ENCODE measurements at places on chromosomes 1 and 21.
A peak's percentile ranks its signal among the peaks of the same experiment; 100 is the strongest.

GRCh38 chr1:25566730-25567341, 23.4 kb downstream of the LDLRAP1 start:
- H3K36me3 ChIP-seq, result no peaks in the 10 kb centered on the region
- no peak overlapping the region for H3K4me3 ChIP-seq
- DNase-seq, result no peak
- H3K4me1 ChIP-seq, result peaks cover 9% of the 10 kb centered on the region

- no peak overlapping the region for H3K4me3 ChIP-seq
- no peaks in the 10 kb centered on the region for H3K27me3 ChIP-seq
- no peaks in the 10 kb centered on the region for H3K4me1 ChIP-seq
- H3K27ac ChIP-seq, result peak overlapping the region; percentile 15
- H3K36me3 ChIP-seq, result no peaks in the 10 kb centered on the region
These were observed 3.0 kb upstream of the CTSK start for GRCh38 chr1:150810958-150811659.

GRCh38 chr21:33856893-33857527, 58.6 kb downstream of the ATP5PO start:
- no peaks in the 10 kb centered on the region for H3K4me1 ChIP-seq
- no peak overlapping the region for H3K27ac ChIP-seq
- no peak for DNase-seq

DNA sequence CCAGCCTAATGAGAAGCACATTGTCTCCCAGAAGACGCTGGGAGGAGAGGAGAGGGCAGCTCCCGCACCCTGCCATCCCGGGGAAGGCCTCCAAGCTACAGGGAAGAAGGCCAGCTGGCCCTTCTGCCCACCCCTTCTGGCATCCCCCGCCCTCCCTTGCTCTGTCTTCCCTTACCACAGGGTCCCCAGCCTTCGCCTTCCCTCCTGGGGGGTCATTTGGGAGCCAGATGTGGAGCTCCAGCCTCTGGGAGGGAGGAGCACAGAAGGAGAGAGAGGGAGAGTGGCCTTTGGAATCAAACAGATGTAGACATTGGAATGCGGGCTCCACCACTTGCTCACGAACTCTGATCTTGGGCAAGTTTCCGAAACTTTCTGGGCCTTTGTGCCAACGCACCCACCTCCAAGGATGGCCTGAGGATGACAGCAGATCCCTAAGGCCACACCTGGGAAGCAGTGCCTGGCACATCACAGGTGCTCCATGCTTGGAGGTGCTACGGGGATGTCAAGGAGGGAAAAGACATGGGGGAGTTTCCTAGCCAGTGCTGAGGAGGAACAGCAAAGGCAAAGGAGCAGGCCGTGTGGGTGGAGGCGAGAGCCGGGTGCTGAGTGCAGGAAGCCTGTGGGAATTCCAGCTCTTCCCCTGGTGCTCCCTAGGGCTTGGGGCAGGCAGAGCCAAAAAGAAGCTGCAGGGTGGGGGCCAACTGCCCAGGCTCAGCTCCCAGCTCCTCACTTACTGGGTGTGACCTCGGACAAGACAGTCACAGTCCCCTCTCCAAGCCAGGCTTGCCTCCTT, 23.1 kb upstream of the RSPO1 start:
- H3K4me3 ChIP-seq, result no peak overlapping the region
- H3K27ac ChIP-seq, result no peak overlapping the region

GRCh38 chr1:169363046-169363730, 4.4 kb downstream of the NME7 start:
- H3K36me3 ChIP-seq, result no peaks in the 10 kb centered on the region
- no peaks in the 10 kb centered on the region for H3K4me1 ChIP-seq
- no peak overlapping the region for H3K4me3 ChIP-seq
- no peak for DNase-seq

- H3K27ac ChIP-seq, result no peak overlapping the region
- H3K27me3 ChIP-seq, result no peaks in the 10 kb centered on the region
- no peaks in the 10 kb centered on the region for H3K4me1 ChIP-seq
- no peaks in the 10 kb centered on the region for H3K36me3 ChIP-seq
- DNase-seq, result no peak
- H3K4me3 ChIP-seq, result no peak overlapping the region
These were observed 284.5 kb upstream of the USP25 start for GRCh38 chr21:15445327-15445726.

GRCh38 chr21:19608101-19608621, 1204.6 kb upstream of the TMPRSS15 start:
- no peaks in the 10 kb centered on the region for H3K36me3 ChIP-seq
- no peak overlapping the region for H3K27ac ChIP-seq
- H3K27me3 ChIP-seq, result no peaks in the 10 kb centered on the region

- no peaks in the 10 kb centered on the region for H3K36me3 ChIP-seq
- no peak overlapping the region for H3K4me3 ChIP-seq
- no peaks in the 10 kb centered on the region for H3K27me3 ChIP-seq
- peaks cover 3% of the 10 kb centered on the region for H3K4me1 ChIP-seq
- peak; percentile 73 for DNase-seq
These were observed 13.6 kb upstream of the TMPRSS2 start for GRCh38 chr21:41521489-41522027.

GRCh38 chr1:91750398-91750996, 135.5 kb downstream of the TGFBR3 start:
- peak overlapping the region; percentile 19 for H3K27ac ChIP-seq
- DNase-seq, result no peak
- H3K36me3 ChIP-seq, result no peaks in the 10 kb centered on the region
- H3K4me3 ChIP-seq, result no peak overlapping the region

DNA sequence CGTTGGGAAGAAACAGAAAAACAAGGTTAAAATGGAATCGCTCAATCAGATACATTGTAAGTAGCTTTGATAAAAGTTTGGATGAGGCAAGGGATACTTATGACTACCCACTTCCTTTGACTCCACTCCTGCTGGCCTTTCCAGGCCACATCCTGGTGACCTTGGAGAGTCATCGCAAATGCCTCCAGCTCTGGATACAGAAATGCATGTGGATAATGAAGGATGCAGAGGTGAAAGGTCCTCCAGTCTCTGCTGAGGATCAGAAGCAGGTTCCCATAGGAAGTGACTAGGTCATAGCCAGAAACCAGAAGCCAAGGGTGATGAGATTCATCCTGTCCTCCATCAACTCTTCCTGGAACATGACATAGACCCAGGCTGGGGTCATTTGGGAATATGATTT, 6.2 kb upstream of the CAMK1G start:
- H3K36me3 ChIP-seq, result no peaks in the 10 kb centered on the region
- H3K27ac ChIP-seq, result no peak overlapping the region
- no peaks in the 10 kb centered on the region for H3K27me3 ChIP-seq
- H3K4me3 ChIP-seq, result no peak overlapping the region
- DNase-seq, result no peak

DNA sequence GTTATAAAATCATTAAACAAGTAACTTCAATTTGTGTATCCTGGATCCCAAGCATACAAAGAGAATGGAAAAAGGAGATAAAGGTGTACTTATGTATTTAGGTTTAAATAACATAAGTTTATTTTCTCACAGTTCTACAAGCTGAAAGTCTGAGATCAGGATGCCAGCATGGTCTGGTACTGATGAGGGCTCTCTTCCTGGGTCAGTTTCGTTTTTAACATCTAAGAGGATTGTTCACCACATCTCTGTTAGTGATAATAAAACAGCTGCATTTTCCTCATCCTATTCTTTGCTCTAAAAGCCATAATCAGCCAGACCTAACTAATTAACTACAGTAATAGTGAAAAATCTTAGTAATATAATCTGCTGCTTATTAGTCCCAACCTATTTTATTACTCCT, 5.2 kb downstream of the EGLN1 start:
- H3K36me3 ChIP-seq, result no peaks in the 10 kb centered on the region
- no peak overlapping the region for H3K4me3 ChIP-seq
- H3K4me1 ChIP-seq, result peaks cover 11% of the 10 kb centered on the region
- no peak for DNase-seq
- no peak overlapping the region for H3K27ac ChIP-seq

GRCh38 chr21:34733852-34734251, 65.1 kb downstream of the CLIC6 start:
- no peak for DNase-seq
- H3K4me1 ChIP-seq, result no peaks in the 10 kb centered on the region
- no peaks in the 10 kb centered on the region for H3K27me3 ChIP-seq
- no peak overlapping the region for H3K4me3 ChIP-seq

GRCh38 chr1:219940707-219941106, 12.3 kb upstream of the SLC30A10 start:
- no peaks in the 10 kb centered on the region for H3K36me3 ChIP-seq
- H3K27ac ChIP-seq, result no peak overlapping the region
- H3K4me3 ChIP-seq, result no peak overlapping the region
- no peaks in the 10 kb centered on the region for H3K27me3 ChIP-seq

DNA sequence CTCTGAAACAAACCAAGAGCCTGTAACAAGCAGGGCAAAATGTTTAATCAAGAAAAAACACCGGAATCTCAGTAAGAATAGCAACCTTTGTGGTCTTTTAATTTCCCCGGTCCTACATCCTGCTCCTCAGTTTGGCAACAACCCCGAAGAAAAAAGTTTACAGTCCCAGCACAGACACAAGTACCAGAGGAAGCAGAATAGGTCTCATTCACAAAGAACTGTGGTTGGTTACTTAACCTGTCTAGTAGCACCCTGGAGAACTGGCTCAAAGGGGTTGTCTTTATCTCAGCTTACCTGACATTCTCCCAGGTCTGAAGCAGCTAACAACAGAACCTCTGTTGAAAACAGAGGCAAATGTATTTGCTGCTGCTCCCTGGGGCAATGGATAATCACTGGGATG, 399.3 kb downstream of the AJAP1 start:
- no peak overlapping the region for H3K27ac ChIP-seq
- no peak for DNase-seq
- no peaks in the 10 kb centered on the region for H3K27me3 ChIP-seq
- H3K4me1 ChIP-seq, result no peaks in the 10 kb centered on the region

- H3K36me3 ChIP-seq, result no peaks in the 10 kb centered on the region
- no peaks in the 10 kb centered on the region for H3K27me3 ChIP-seq
- peaks cover 15% of the 10 kb centered on the region for H3K4me1 ChIP-seq
- DNase-seq, result no peak
- peak overlapping the region; percentile 79 for H3K27ac ChIP-seq
These were observed 1.1 kb upstream of the NFIA start for GRCh38 chr1:61081144-61081685.

GRCh38 chr21:16455526-16455925, 725.7 kb downstream of the USP25 start:
- H3K4me3 ChIP-seq, result no peak overlapping the region
- H3K27me3 ChIP-seq, result no peaks in the 10 kb centered on the region
- H3K36me3 ChIP-seq, result no peaks in the 10 kb centered on the region
- H3K4me1 ChIP-seq, result no peaks in the 10 kb centered on the region
- H3K27ac ChIP-seq, result no peak overlapping the region

GRCh38 chr21:42427809-42428419, 24.2 kb downstream of the UBASH3A start:
- no peaks in the 10 kb centered on the region for H3K36me3 ChIP-seq
- no peak overlapping the region for H3K4me3 ChIP-seq
- H3K27me3 ChIP-seq, result no peaks in the 10 kb centered on the region
- H3K4me1 ChIP-seq, result no peaks in the 10 kb centered on the region
- no peak overlapping the region for H3K27ac ChIP-seq
- DNase-seq, result no peak

DNA sequence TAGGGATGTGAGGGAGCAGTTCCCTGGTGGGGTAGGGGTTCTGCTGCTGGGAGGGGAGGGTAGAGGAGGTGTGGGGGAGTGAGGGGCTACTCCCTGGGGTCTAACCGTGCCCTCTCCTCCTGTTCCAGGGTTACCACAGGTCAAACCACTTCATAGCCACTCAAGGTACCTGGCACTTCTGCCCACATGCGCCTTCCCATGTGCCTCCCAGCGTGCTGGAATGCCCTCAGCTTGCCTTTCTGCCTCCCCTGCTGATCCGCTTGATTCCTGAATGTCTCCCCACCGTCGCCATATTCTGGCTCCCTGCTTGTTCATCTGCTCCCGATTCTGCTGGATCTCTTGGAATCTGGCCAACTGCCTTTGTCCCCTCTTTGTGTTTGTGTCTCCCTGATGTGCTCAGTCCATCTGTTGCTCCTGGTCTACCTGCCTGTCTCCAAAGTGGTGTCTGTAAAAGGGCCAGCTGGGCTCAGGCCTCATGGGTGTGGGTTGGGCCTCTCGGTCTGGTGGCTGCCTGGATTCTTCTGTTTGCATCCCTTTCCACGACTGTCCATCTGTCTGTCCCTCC, 74.4 kb downstream of the PTPRU start:
- no peaks in the 10 kb centered on the region for H3K4me1 ChIP-seq
- H3K36me3 ChIP-seq, result no peaks in the 10 kb centered on the region
- no peaks in the 10 kb centered on the region for H3K27me3 ChIP-seq
- DNase-seq, result no peak

DNA sequence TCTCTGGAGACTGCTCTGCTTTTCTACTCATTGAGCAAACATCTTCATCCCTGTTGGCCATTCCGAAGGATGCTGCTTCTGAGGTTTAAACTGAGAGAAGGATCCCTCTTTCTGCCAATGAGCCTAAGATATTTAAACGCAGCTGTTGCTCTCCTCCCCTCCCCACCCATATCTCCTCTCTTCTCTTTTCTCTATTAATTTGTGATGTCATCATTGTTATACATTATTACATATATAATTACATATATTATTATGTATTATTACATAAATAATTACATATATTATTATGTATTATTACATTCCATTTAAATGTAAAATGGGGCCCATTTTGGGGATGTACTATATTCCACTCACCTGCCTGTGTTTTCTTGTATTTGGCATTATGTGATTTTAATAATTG, 82.7 kb upstream of the JUN start:
- no peaks in the 10 kb centered on the region for H3K27me3 ChIP-seq
- H3K4me1 ChIP-seq, result no peaks in the 10 kb centered on the region
- no peaks in the 10 kb centered on the region for H3K36me3 ChIP-seq
- no peak overlapping the region for H3K4me3 ChIP-seq

- DNase-seq, result peak; percentile 62
- no peak overlapping the region for H3K4me3 ChIP-seq
- peak overlapping the region; percentile 72 for H3K27ac ChIP-seq
- H3K4me1 ChIP-seq, result no peaks in the 10 kb centered on the region
- no peaks in the 10 kb centered on the region for H3K36me3 ChIP-seq
- no peaks in the 10 kb centered on the region for H3K27me3 ChIP-seq
These were observed 236.5 kb upstream of the JUN start for GRCh38 chr1:59020151-59020997.

DNA sequence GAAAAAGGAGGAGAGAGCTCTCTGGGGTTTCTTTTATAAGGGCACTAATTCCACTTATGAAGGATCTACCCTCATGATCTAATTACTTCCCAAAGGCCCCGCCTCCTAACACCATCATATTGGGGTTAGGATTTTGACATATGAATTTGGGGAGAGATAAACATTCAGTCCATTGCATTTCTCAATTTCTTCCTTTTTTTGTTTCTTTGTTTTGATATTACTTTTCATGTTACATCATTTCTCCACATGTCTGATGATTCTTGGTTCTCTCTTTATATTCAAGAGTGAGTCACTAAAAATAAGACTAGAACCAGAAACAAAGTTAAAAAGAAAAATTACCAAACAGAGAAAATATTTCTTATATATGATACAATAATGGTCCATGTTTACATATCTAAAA, 63.2 kb upstream of the DUSP10 start:
- no peaks in the 10 kb centered on the region for H3K27me3 ChIP-seq
- H3K4me3 ChIP-seq, result no peak overlapping the region
- H3K36me3 ChIP-seq, result no peaks in the 10 kb centered on the region
- no peaks in the 10 kb centered on the region for H3K4me1 ChIP-seq
